ENCODE measurements at places on chromosomes 2 and 18.

DNA sequence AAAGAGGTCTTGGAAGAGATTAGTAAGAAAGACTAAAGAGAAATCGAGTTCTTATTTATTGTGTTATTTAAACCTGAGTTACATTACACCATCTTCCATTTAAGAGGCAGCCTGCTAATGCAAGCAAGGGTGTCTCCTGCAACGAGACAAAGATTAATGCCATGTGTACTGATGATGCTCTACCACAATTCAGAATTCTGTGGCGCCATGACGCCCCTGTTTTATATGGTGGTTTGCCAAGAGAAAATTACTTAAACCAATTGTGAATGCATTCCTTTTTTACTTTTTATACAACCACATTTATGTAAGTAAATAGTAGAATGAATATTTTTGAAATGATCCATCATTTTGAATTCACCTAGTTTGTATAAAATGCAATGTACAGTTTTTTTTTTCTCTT lies 356.1 kb upstream of the ZEB2 start:
- DNase-seq: peak; percentile 16

DNA sequence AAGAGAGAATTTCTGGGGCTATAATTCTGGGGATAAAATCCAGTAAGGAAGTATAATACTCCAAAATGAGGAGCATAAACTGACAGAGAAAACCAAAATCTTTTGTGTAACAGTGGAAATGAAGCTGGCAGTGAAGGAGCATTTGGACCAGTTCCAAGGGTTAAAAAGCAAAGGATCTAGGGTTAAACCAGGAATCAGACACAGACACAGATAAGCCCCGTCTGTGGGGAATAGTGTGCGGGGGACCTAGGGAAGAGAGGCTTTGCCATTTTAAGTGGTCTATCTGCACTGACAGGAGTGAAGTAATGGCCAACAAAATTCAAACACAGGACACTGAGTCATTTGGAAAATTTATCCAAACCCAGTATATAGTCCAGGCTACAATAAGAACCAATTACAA lies 23.4 kb downstream of the SAP130 start:
- no peak for DNase-seq

DNA sequence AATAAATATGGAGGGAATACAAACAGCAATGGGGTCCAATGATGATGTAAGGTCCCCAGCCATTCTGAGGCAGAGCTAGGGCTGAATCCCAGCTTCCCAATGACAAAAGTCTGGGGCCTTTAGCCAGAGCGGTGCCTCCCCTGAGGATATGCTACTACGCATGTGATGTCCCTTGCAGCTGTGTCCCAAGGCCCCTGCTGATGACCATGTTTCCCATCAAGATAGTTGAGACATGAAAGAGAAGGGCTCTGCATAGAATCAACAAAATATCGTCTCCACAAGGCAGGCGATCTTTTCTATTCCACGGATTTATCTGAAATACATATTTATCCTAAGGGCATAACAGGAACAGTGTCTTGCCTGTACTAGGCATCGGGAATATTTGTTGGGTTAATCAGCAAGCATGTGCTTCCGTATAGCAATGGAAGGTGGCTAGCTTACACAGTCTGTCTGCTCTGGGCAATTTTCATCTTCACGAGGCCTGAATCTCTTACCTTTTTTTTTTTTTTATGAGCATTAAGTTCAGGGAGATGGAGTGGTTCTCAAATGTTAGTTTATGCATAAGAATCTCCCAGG lies 284.6 kb downstream of the CNTNAP5 start:
- no peak for DNase-seq

DNA sequence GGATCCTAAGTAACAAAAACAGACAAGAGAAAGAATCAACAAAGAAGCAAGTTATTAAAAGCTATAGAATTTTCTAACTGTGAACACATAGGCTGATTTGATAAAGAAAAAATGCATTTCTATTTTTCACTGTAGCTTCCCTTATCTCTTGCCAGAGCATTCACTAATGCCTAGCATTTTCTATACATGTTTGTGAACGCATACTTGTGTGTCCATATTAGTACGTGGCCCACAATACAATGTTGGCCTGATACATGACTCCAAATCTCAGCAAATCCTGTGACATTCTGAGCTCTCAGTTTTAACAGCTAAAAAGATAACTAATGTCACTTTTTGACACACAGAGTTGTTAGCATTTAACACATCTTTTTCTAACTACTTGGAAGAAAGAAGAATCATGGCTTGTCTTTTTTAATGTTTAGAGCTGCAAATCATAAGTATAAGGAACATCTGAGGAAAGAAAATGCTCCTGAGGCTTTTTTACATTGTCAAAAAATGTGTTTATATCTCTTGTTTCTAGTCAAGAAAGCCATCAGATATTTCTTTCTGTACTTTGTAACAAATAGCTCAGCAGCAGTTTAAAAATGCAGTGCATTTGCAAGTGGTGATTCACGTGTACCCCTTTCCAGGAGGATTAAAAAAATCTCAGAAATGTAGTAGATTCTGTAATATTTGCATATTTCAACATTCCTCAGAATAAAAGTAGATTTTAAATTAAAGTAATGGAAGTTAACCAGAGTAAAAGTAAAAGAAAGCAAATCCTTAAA lies 1646.8 kb upstream of the TMEFF2 start:
- DNase-seq: no peak

GRCh38 chr2:98606431-98606830 lies 1.9 kb downstream of the COA5 start:
- DNase-seq: no peak

DNA sequence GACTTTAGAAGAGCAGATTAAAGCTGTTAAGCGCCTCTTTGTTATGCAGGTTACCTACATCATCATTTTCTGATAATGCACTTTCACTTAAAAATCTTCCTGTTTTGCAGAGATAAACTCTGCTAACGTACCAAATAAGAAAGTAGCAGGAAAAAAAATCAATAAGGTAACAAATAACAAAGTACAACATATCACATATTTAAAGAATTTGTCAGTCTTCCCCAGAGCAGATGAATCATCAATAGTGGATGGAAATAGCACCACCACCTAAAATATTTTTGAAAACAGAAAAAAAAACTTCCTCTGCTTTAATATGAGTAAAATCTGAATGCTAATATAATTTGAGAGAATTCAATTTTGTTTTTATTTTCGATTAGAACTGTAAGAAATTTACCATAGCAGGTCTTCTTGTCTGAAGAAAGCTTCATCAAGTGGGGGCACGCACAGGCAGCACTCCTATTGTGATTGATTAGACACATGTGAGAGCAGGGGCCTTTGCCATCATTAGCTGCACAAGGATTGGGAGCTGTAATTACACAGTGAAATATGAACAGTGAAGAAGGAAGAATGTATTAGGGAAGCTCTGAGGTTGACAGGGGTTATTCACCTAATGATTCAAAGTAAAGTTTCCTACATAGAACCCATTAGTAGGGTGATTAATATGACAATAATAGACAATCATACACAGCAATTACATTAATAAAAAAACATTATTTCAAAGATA lies 1279.4 kb downstream of the LRP1B start:
- no peak for DNase-seq

DNA sequence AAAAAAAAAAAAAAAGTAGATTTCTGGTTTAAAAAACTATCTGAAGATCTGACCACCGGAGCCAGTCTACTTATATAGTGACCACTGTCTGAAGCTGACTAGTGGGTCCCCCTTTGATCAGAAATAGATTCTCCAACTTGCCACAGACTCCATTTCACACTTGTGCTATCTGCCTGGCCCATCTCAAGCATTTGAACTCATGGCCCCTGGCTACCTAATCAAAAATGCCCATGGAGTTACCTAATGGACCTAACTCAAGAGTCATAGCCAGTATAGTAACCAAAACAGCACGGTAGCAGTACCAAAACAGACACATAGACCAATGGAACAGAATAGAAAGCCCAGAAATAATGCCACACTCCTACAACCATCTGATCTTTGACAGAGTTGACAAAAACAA lies 17.0 kb upstream of the ATL2 start:
- no peak for DNase-seq

GRCh38 chr2:39497082-39497801 lies 60.2 kb upstream of the MAP4K3 start:
- DNase-seq: no peak
